Right lobe of liver (tissue), 6 donors: ENCODE measurements at places on chromosomes 4 and X. TPM values are rescaled to one million over a fixed set of nuclear protein-coding genes. Genes with fewer than 3 reads are reported as not detected.
A peak's percentile ranks its signal among the peaks of the same experiment; 100 is the strongest.

DNA sequence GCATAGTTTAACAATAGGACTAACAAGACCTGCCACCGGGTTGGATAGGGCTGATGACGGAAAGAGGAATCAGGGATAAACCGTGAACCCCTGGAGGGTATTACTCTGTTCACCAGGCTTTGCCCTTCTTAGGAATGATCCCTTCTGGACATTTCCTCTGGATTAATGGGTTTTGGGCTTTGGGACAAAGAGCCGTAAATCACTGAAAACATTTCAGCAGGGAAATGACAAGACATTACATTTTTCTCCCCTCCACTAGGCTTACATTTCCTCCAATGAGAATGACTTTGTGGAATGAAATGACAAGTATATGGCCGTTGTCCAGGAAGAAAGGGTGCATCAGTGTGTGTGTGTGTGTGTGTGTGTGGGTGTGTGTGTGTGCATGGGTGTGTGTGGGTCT, 25.9 kb upstream of the RBPJ start:
- no peak for DNase-seq

- no peak for DNase-seq
Measured at GRCh38 chr4:165663411-165663810, 209.6 kb upstream of the TLL1 start.

- peak; percentile 55 for DNase-seq
Measured at GRCh38 chr4:138561906-138562305, 319.8 kb upstream of the SLC7A11 start.

DNA sequence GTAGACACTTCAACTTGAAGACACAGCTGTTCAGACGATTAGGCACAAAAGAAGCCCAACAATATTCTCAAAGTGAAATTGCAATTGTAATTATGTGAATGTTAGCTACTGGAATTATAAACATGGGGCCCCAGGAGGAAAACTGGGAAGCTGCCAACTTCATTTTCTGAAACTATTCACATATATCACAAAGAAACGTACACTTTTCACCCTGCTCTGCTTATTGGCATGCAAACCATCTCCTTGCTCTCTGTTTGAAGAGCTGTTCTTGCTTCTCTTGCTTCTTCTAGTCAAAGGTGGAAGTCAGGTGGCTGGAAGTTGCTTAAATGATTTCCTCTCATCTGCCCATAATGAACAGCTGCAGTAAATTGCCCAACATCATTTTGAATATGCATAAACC, 320.1 kb downstream of the CFAP299 start:
- no peak for DNase-seq

GRCh38 chrX:148929686-148930085, 429.3 kb downstream of the AFF2 start:
- DNase-seq: no peak

GRCh38 chr4:173482330-173482931, 47.6 kb downstream of the HAND2 start:
- no peak for DNase-seq

DNA sequence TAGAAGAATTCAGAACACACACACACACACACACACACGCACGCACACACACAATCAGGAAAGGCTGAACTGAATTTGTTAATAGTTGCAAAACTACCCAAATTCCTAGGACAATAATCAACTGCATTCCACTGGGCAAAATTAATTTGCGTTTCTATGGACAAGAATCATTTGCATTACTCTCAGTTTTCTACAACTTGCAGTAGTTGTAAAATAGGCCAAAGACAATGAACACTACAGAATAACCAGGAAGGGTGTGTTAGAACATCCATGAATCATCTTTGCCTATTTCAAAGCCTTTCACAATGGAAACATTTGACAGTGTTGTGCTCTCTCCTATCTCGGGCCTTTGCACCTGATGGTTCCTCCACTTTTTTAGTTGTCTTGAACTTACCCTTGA, 77.1 kb upstream of the IGFBP7 start:
- DNase-seq: no peak

DNA sequence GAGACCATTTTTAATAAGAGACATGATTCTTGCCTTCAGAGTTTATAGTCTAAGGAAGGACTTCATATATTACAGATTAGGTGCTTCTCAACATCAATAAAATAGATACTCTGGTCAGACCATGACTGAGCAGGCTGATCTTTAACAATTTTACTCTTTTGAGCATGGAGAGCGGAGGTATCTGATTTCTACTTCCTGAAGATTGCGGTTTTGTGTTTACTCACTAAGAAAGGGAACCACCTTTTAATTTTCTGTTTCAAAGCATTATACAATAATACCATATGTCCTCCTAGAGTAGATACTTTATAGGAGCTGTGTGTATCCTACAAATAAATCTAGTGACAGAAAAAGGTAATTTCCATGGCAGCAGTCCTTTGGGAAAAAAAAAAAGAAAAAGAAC, 12.5 kb downstream of the MORC4 start:
- DNase-seq: no peak

Gene SLC25A53
- total RNA-seq: 3.5 TPM

Gene SCRG1
- total RNA-seq: not detected

Gene SSX2
- not detected for total RNA-seq

Gene GPRASP1
- total RNA-seq: 0.61 TPM

Gene FHDC1
- total RNA-seq: 0.12 TPM

Gene TEX13D
- total RNA-seq: not detected
